Astrocyte of the hippocampus (primary cell): ENCODE measurements at places on chromosomes 12 and 14.
A peak's percentile ranks its signal among the peaks of the same experiment; 100 is the strongest.

GRCh38 chr14:23432102-23432925 is 3.1 kb downstream of the MYH7 start:
- no peak for DNase-seq

- DNase-seq: no peak
These were observed 230.0 kb upstream of the SRRM4 start for GRCh38 chr12:118751355-118751754.

- peak; percentile 77 for DNase-seq
These were observed 693.0 kb downstream of the NRXN3 start for GRCh38 chr14:78863143-78863542.

DNA sequence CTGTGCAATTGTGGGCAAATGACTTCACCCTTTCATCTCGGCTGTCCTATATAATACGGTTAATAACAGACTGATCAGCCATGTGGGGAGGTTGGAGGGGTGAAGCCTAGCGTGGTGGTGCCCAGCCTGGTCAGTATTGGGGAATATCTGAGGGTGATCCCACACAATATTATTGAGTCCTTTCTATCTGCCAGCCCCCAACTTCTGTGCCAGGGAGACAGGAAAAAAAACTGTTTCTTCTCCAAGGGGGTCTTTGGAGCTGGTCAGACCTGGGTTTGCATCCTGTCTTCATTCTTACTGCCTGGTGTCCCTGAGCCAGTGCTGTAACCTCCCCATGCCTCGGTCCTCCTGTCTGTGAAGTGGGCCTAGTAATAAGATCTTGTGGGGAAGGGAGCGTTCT is 6.5 kb downstream of the CYP46A1 start:
- DNase-seq: no peak
